ENCODE measurements at places on chromosomes 16 and 17.

DNA sequence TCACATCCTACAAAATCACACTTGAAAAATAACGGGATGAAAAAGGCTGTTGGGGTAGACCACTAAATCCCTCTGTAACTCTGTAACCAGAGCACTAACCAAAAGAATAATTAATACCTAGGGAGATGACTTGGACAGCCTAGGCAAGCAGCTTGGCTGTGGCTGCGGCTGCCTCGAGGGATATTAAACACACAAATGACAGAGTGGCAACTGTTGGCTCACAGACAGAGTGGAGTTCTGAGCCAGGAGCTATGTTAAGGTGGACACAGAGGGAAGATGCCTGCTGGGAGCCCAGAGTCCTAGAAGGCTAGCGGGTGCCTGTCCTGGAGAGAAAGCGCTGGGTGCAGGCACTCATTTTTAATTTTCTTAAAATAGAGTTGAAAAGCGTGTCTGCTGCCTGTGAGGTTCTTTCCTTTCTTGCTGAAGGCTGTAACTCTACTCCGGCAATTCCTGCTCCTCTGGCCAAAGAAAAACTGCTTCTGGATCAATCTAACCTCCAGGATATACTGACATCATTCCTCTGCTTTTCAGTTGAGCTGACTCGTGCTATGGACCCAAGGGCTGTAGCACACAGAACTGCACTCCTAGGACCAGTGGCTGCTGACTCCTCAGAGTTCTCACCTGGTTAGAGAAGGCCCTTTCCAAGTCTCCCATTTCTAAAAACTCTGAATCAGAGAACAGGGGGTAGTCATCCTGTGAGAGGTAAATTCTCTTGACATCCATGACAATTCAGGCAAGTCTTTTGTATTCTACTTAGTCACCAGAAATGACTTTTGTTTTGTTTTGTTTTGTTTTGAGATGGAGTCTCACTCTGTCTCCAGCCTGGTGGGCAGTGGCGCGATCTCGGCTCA, 147.9 kb downstream of the STX8 start:
- no peak for DNase-seq

DNA sequence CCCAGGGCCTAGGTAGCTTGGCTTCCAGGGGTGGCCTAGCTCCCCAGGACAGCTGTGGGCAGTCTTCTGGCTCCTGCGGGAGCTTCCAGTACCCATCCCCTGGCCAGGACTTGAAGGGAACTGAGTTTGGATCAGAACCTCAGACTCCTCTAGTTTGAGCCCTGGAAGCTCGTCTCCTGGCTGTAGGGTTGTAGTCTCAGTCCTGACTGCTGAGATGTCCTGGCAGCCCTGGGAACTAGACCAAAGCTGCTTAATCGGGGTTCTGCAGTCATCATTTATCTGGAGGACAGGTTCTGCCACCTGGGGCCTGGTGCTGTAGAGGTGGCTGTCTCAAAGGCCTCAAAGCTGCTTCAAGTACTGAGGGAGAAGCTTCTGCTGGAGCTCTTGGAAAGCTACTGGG, 163.7 kb downstream of the WSCD1 start:
- DNase-seq, result no peak

DNA sequence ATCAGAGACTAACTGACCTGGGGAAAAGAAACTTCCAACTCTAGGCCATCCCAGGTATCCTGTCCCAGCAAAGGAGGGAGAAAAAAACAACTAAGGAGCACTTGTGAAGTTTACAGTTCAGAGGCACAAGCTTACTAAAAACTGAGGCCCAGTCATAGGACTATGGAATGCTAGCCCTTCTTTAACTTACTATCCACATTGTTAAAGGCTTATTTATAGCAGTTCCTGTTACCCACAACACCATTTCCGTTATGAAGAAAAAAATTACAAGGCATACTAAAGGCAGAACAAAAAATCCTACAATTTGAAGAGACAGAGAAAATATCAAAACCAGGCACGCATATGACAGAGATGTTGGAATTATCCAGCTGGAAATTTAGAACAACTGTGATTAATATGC, 159.1 kb downstream of the CDH11 start:
- DNase-seq, result no peak

DNA sequence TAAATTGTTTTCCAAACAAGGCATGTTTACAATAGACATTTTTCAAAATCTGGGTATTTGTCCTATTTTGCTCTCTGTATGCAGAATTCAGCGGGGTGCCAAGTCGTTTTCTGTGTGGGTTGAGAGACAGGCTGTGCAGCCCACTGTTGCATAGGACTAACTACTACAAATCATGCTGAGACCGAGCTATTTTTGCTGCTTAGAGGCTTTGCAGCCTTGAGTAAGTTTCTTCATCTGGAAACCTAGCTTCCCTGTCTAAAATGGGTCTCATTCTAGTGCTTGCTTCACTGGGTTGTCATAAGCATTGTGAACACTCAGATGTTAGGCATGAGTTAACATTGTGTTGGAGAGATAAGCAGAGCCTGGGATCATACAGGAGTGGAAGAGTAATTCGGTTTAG, 1.3 kb downstream of the PRPSAP2 start:
- DNase-seq, result no peak

DNA sequence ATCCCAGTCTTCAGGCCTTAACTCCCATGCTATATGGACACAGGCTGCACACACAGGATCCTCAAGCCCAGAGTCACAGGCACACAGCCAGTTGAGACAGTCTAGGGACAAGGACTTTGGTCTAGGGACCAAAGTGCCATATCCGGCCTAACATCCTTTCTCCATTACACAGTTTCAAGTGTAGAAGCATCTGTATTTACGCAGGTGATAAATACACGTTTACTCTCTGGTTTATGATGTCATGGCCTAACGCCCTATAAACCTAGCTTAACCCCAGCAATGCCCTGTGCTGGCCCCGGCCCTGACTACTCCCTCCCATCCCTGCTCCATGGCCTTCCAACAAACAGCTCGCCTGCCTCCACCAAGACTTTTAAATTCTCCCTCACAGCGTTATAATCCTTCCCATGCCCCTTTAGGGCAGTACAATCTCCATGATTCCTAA, 17.1 kb downstream of the CUEDC1 start:
- DNase-seq, result no peak

DNA sequence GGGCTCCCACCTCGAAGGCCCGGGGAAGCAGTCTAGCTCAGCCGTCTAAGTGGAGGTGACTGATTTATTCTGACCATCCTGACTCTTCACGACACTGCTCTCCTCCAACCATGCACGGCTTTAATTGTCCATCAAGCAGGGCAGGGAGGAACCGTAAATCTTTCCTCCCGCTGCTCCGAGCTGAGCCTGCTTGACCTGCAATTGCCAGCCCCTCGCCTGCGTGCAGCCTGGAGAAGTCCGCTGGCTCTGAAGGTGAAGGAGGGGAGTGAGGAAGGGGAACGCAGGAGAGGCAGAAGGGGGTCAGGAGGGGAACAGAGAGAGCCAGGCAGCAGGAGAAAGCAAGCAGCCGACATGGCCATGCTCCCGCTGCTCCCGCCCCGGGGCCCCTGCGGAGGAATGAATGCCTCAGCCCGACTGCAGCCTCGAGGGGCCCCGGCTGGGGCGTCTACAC, 10.1 kb downstream of the RBFOX3 start:
- no peak for DNase-seq

DNA sequence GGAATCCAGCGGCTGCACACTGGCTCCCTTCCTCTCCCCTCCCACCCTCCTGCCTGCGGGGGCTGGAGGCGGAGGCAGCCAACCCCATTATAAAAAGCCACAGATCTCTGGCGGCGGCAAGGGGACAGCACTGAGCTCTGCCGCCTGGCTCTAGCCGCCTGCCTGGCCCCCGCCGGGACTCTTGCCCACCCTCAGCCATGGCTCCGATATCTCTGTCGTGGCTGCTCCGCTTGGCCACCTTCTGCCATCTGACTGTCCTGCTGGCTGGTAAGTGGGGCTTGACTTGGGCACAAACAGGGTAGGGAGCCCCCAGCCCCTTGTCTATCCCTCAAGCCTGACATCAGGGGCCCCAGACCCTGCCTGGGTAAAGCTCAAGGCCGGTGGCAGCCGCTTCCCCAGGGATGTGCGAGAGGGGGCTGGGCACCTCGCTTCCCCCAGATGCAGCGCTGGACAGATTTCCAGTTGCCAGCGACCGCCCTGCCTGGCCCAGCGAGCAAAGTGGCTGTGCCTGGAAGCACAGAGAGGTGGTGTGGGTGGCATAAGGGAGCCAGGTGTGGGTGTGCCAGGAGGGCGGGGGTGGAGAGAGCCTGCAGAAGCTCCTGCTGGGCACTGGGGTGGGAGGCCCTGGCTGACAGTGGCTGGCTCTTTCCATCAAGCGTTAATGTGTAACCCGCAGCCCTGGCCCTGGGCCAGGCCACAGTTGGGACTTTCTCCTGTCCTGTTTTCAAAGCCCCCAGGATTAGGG, at the start of gene CX3CL1:
CX3CL1 (plus strand) TSS at position 119 of the 745 bp plus-strand sequence; CDS start at position 198, 79 bp downstream.
- no peak for DNase-seq

DNA sequence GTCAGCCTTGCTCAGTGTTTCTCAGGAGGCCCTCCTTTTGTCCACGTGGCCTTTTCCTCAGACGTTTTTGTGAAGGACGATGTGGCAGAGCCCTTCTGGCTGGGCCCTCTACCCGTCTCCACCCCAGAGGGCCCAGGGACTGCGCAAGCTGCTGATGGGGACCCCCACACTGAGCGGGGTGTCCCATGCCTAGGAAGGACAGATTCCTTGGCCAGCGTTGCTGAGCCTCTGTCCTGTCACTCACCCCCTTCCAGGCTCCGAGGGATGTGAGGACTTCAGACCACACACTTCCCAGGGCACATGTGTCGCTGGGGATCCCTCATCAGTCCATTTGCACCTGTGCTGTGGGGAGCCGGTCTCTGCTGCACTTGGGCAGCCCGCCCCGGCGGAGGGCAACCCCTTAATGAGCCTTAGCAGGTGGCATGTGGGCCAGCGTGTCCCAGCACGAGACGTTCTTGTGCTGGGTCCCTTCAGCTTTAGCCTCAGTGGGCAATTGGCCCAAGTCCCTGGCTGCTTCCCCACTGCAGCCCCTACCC, 48.3 kb downstream of the NT5M start:
- DNase-seq, result no peak
